Activated T-cell treated with anti-CD3 and anti-CD28 coated beads, Interleukin-2, amount 50 U/mL, for 48 hours (primary cell): ENCODE measurements at places on chromosomes 2 and 18.

GRCh38 chr18:57121542-57122112 lies 25.3 kb upstream of the BOD1L2 start:
- no peak for DNase-seq

DNA sequence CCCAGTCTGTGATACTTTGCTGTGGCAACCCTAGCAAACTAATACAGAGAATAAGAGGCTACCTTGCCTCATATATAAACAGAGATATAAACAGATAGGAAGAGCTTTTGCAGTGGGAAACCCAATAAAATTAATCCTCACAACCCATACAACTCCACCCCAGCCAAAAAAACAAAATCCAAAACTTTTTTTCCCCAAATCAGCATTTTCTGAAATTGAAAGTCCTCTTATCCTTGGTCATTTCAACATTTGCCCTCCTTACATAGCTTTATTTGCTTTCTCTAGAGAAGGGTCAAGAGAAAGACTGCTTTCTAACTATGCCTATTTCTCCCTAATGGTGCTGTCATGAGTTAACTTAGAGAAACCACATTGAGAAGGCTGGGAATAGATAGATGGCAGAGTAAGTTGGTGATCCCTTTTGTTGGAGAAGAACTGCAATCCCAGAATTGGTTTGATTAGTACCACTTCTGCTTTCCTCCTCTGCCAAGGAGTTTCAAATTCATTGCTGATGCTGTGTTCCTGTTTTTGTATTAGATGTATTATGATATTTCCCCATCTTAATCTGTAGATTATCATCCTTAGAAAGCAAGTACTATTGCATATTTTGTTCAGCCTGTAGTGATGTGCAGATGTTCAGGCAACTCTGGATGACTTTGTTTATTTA lies 76.5 kb upstream of the B3GNT2 start:
- no peak for DNase-seq

GRCh38 chr2:219041252-219041651 lies at the start of gene CFAP65:
Gene CFAP65, minus strand, starts transcription at chr2:219041516. Its CDS starts 2,468 bp downstream, at chr2:219039048.
- peak; percentile 47 for DNase-seq

GRCh38 chr2:45244928-45245327 lies 235.7 kb upstream of the SIX2 start:
- DNase-seq: no peak

DNA sequence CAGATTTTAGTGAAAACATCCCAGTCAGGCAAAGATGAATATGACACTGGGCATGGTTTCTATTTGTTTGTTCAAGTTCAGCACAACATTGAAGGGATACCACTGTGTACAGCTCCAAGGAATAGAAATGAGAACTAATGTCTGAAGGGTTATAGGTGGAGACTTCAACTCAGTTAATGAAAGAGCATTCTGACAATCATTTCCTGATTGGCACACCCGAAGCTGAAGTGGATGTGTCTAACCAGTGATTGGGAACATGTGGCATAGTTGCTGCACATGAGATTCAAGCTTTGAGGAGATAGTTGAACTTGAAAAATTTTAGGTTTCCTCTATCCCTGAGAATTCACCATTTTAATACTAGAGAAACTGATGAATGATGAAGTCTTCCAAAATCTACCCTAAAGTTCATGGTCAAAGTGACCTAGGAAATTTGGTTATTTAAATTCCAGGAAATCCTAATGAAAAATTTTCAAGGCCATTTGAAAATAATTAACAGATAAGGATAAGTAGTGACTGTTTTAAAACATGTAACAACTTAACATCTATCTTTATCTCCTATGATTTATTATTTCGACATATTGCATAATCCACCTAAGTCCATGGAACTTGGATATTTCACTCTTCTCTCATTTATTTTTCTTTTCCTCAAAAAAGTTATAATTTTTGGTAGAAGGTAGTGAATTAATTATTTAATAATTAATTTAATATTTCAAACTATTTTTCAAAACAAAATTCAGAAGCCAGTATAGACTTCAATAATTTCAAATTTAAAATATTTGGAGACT lies 38.0 kb downstream of the SLC9A4 start:
- DNase-seq: no peak

DNA sequence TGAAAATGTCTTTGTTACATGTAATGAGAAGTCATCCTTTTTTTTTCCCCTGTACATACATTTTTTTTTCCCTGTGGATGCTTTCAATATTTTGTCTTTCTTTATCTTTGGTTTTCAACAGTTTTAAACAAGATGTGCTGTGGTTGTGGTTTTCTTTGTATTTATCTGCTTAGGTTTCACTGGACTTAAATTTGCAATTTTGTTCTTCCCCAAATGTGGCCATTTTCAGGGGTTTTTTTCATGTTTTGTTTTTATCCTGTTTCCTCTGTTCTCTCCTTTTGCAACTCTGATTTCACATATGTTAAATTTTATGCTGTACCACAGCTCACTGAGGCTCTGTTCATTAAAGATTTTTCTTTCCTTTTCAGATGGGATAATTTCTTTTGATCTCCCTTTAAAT lies 41.7 kb downstream of the GALNT1 start:
- DNase-seq: no peak

GRCh38 chr2:141364821-141365220 lies 766.0 kb downstream of the LRP1B start:
- DNase-seq: no peak

DNA sequence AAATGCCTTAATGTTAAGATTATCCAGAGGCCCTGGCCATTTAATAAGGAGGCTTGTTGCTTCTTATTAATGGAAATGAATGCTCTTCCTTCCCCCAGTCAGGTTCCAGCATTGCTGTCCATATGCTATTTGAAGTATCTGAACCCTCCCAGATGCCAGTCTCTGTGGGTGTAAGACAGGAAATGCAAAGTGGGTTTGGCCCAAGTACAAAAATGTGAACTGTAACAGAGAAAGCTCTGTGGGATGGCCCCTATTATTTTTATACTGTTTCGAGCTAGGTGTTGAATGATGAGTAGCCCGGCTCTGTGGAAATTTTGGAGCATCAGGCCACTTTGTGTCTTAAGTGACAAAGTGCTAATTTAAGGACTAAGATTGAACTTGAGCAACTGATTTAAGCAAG lies 141.0 kb downstream of the UXS1 start:
- no peak for DNase-seq
